ENCODE measurements at places on chromosomes 5 and 9.

GRCh38 chr9:61671276-61671973 is 481.6 kb downstream of the SPATA31A7 start:
- no peak for DNase-seq

DNA sequence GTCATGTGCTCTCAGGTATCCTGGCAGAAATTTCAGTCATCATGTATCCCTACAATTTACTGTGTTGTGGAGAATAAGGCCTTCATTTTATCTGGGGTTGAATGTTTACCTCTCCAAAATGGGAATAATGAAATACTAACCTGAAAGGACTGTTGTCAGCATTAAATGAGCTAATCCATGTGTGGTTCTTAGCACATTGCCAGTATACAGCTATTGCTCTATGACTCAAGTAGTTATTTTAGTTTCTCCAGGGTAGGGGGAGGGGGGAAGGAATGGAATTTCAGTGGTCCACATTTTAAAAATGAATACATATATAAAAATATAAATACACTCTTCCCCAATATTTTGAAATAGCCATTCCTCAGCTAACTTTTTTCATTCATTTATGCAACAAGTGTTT is 3.5 kb downstream of the PAM start:
- DNase-seq, result peak; percentile 51

- DNase-seq, result no peak
Observed at GRCh38 chr5:150496534-150496933, 11.4 kb upstream of the NDST1 start.

GRCh38 chr9:16728137-16728508 is 142.3 kb downstream of the BNC2 start:
- peak; percentile 86 for DNase-seq

- no peak for DNase-seq
Observed at GRCh38 chr5:137501846-137502406, 2.8 kb upstream of the SPOCK1 start.

GRCh38 chr5:167255926-167256325 is 1035.5 kb upstream of the WWC1 start:
- DNase-seq, result no peak

- DNase-seq, result no peak
Observed at GRCh38 chr5:78644741-78645300, 3.8 kb downstream of the LHFPL2 start.

- DNase-seq, result peak; percentile 51
Observed at GRCh38 chr5:96150007-96150406, 188.4 kb upstream of the ELL2 start.

- no peak for DNase-seq
Observed at GRCh38 chr5:2105141-2105540, 222.4 kb upstream of the IRX4 start.

DNA sequence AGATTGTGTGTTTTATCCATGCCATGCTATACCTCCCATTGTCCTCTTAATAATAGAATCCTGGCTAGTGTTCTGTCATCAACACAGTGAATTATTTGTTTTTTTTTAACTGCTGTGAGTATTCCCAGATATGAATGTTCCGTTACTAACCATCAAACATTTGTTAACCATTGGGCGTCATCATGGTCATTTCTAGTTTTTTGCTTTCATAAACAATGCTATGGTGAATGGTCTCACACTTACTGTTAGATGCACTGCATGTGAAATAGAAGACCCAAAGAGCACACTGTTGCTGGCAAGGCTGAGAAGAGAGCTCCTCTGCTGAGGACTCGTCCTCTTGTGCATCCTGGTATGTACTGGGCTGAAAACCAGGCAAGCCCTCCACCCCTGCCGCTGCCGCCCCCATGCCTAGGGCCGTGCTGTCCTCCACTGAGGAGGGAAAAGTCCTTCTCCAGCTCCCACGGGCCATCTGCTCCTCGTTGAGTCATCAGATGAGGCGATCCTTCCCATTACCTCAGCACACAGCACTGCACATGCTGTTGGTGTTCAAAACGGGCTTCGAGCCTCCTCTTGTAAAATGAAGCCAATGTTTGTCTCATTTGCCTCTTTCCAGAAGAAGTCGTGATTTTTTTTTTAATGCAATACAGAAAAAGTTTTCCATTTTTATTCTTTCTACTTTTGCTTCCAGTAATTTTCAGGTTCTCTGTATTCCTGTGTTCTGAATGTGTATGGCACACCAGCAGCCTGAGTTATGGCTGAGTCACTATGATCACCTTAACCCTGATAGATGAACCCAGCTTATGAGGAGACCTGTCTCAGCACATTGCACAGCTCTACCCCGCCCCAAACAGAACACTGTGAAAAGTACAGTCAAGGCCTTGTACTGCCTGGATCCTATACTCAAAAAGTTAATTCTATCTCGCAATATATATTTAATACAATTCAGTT is 219.0 kb downstream of the AOPEP start:
- peak; percentile 56 for DNase-seq

DNA sequence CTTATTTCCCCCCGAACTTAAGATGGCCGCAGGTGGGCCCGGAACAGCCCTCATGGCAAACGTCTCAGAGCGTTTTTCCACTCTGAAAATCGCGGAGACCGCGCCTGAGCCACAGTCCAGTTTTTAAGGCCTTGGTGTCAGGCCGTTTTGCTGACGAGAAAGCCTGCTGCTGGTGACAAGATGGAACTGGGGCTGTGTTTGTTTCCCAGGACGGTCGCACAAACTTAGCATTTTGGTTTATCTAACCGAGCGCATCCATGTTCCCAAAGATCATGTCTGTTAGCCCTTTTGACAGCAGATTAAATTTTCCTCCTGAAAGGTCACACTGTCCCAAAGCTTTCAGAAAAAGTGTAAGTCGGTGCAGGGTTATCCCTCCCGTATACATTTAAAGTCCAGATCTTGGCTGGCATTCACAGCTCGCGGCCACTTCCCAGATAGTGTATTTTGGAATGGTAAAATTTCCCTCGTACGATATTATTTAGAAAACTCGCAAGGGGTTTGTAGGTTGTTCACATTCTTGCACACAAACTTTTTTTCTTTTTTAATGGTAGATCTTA is 812 bp downstream of the SREK1 start:
- DNase-seq, result peak; percentile 93

- no peak for DNase-seq
Observed at GRCh38 chr9:4193391-4193790, 106.5 kb downstream of the GLIS3 start.

DNA sequence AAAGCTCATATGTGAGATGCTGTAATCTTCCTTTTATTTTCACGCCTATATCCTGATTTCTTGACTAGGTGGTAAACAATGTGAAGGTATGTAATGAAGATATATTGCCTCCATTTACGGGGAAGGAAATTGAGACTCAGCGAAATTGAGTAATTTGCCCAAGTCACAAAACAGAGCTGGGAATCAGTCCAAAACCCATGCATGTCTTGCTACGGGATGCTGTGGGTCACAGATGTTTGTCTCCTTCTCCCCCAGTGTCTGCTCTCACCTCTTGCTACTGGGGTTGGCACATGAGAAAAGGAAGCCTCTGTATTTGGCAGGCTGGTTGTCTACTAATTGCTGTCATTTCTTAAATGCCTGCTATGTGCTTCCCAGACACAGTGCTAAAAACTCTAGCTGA is 53.7 kb upstream of the TEX48 start:
- peak; percentile 88 for DNase-seq

GRCh38 chr9:81607593-81608288 is 81.6 kb downstream of the TLE1 start:
- DNase-seq, result no peak

DNA sequence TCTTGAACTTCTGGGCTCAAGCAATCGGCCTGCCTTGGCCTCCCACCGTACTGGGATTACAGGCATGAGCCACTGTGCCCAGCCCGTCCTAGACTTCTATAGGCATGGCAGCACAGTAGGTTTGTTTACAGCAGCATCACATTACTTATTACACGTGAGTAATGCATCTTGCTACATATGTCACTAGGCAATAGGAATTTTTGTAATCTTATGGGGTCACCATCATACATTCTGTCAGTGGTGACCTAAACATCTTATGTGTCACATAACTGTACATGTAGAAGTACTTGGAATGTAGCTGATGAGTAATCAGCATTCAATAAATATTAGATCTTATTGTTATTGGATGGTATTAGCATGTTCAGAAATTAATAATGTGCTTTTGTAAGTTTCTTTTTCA is 22.9 kb upstream of the ABCA1 start:
- no peak for DNase-seq

GRCh38 chr9:118959366-118959765 is 409.9 kb downstream of the BRINP1 start:
- no peak for DNase-seq

DNA sequence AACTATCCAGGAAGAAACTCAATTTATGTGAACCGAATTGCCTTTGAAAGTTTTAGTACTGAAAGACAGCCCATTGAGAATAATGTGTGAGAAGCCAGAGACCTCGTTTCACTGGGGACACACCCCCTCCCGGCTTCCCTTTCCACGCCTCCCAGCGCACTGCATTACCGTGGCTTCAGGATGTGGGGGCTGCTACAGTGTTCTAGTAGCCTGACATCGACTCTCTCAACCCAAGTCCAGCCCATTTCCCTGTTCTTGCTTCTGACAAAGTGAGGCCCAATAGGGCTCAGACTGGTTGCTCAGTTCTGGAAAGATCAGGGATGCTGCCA is 3.5 kb downstream of the PAX5 start:
- DNase-seq, result no peak

- DNase-seq, result peak; percentile 8
Observed at GRCh38 chr9:106954974-106955850, 92.2 kb downstream of the ZNF462 start.

DNA sequence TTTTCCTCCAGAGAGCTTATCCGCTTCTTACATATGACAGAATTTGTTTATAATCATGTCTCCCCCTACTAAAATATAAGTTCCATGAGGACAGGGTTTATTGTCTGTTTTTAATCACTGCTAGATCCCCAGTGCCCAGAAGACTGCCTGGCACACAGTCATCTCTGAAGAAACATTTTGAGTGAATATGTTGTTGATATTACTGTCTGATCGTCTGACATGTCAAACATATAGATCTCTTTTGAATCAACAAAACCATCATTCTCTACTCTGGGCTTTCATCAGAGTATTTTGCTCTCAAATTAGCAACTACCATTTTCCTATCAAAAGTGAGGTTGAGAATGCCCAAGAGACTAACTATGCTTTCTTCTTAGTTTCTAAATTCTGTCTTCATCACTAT is 67.3 kb upstream of the SHISAL2B start:
- no peak for DNase-seq

DNA sequence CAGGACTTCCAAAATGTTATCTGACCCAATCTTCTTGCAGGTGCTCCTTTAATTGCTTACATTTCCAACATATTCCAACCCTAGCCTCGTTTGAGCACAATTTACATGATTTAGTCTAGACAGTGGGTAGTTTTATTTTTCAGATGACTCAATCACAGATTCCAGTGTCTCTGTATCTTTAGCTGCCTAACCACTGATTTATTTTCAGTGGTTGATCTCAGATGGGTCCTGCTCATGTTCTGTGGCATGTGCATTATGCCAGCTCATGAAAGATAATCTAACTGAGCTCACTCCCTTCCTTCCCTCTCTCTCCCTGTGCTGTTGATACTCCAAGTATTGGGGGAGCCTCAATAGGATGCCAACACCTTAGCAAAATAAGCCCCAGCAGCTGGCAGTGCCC is 106.1 kb upstream of the ICE1 start:
- no peak for DNase-seq

DNA sequence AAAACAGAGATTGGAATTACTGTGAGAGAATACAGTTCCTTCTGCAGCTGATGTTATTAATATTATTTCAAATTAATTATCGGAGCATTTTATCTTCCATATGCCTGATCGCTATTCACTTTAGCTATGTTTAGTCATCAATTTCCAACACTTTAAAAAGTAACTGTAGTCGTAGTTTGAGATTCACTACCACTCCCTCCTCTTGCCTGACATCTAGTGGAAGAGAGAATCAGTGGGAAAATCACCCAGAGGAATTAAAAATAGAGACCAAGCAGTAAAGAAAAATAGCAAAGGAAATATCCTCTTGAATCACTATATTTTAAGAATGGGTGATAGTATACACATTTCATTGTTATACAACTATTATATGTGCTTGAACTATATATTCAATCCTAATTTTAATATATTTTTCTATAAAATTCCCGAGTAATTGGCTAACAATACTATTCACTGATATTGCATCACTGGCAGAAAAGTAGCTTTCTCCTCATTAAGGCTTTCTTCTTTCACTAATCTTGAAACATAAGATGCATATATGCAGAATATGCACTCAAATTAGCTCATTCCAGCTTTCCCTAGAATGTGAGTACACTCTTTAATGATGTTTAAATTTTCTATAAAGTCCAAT is 708.7 kb downstream of the CDH9 start:
- peak; percentile 53 for DNase-seq

DNA sequence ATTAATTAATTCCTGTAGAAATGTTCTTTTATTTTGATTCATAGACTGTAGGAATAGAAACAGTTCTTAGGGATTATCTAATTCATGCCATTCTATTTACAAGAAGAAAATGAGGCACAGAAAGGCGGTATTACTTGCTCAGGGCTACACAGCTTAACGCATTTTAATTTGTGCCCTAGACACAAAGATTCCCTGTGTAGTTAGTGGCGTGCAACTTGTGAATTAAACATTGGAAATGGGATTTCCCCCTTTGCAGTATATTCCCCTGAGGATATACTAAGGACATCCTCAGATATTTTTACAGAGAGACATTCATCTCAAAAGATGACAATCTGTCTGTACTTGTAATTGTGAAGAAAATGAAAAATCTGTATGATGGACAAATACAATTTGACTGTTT is 108.1 kb downstream of the SGCD start:
- DNase-seq, result peak; percentile 47

DNA sequence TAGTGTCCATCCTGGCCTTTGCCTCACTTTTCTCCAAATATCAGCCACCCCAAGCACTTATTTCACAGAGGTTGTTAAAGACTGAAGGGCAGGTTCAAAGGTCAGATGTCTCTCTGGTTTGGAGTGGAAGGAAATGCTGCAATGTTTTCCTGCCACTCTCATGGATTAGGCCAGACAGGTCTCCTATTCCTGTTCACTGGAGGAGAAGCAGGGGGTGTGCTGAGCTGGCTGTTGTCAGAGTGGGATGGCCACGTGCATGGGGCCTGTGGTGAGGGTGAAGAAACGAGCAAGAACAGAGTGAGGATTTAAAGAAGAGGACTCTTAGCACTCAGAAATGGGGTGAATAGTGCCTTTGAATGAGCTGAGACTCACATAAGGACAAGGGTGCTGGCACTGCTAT is 6.7 kb downstream of the TMEM8B start:
- DNase-seq, result no peak

DNA sequence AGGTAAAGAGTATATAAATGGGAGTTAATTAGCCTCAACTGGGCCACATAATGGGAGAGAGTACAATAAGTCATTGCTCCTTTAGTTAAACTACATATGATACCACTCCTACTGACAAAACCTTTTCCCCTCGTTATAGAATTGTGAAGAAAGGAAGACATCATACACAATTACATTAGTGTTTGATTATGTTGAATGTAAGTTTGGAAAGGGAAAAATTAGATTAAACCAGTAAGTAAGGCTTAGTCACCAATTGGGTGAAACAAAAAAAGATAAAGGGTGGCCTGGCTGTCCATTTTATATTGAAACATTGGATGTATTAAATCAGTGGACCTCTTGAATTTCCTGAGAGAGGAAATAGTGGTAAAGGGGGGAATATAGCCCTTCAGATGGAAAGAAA is 464.3 kb upstream of the PAPPA start:
- no peak for DNase-seq

- DNase-seq, result no peak
Observed at GRCh38 chr5:86536396-86536795, 81.3 kb upstream of the COX7C start.

All from NCI-H69 (cell line).